ENCODE measurements at places on chromosomes 4 and X. TPM values are rescaled to one million over a fixed set of nuclear protein-coding genes. Genes with fewer than 3 reads are reported as not detected.

- DNase-seq, result no peak
Observed at GRCh38 chr4:112585977-112586736, 50.6 kb downstream of the ZGRF1 start.

DNA sequence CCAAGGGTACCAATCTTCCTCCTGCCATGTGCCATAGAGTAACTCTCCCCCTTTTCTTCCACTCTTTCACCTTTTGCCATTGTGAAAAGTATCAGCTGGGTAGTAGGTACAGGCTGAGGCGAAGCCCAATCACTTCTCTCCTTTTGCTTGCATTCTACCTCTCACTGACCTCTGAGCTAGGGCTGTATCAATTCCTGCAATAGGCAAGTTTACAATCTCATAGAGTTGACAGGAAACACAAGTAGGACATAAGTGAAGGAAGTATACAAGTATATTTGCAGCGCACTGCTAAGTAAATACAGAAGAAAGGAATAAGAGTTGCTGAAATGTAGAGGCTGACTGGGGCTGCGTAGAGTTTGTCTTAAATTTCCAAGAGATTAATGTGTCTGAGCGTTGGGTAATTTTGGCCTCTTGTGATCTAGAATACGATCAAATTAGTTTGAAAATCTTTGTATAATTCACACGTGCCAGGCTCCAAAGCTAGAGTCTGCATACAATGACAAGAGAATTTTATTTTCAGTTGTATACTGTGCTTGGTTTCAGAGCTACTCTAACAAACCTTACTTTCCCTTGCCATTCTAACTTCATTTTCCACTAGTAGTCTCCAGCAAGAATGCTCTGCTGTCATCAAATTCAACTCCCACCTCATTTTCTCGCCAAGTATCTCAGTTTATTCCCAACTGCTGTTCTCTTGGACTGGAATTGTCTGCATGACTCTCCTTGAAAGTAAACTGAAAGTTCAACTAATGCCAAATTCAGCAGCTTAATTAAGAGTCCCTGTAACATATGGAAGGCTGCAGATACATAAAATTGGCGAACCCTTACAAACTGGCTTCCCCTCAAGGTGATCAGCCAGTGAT lies 90.3 kb downstream of the ATP11C start:
- no peak for DNase-seq

GRCh38 chr4:73815145-73815544 lies 21.3 kb upstream of the CXCL6 start:
- DNase-seq, result no peak

- DNase-seq, result no peak
Observed at GRCh38 chr4:20428436-20429160, 176.9 kb downstream of the SLIT2 start.

The RIPPLY1 gene
- 2.8 TPM for polyA plus RNA-seq

- no peak for DNase-seq
Observed at GRCh38 chrX:136165406-136165805, 18.1 kb downstream of the FHL1 start.

DNA sequence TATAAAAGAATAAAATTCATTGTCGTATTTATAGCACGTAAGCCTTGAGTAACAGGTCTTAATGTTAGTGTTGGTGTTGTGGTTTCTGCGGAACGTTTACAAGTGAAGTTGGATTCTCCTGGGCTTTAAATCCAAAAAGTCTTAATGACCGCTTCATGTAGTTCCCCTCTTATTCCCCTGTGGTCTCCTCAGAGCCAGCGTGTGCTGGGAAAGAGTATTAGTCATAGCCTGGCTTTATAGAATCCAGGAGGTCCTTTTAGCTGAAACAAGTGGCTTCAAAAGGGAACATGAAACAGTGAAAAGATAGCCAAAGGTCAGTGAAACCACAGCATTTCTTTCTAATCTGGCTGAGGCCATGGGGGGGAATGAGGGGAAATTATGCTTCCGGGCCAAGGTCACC lies 79.1 kb downstream of the CLCN4 start:
- no peak for DNase-seq

DNA sequence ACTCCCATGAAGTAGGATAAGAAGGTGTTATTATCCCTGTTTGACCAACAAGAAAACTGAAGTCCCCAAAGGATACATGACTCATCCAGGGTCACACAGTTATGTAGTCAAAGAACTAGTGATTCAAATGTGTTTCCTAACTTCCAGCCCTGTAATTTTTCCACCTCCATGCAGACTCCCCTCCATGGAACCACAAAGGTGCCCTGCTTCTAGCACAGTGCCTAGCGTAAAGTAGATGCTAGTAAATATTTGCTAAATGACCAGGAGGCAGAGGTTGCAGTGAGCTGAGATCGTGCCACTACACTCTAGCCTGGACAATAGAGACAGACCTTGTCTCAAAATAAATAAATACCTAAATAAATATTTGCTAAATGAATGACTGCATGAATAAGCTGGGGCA lies 55.8 kb downstream of the FRMPD3 start:
- no peak for DNase-seq

The MAGEE1 gene
- polyA plus RNA-seq, result 5.9 TPM

- DNase-seq, result no peak
Observed at GRCh38 chrX:68874076-68874475, 45.3 kb downstream of the EFNB1 start.

GRCh38 chr4:151540728-151541388 lies 131.9 kb downstream of the FHIP1A start:
- DNase-seq, result no peak

GRCh38 chr4:6663596-6664393 lies 23.3 kb downstream of the MRFAP1 start:
- DNase-seq, result no peak

- no peak for DNase-seq
Observed at GRCh38 chrX:13271511-13271910, 48.3 kb downstream of the ATXN3L start.

- DNase-seq, result no peak
Observed at GRCh38 chr4:19987746-19988145, 264.0 kb upstream of the SLIT2 start.

- no peak for DNase-seq
Observed at GRCh38 chr4:40394236-40394635, 59.1 kb downstream of the CHRNA9 start.

DNA sequence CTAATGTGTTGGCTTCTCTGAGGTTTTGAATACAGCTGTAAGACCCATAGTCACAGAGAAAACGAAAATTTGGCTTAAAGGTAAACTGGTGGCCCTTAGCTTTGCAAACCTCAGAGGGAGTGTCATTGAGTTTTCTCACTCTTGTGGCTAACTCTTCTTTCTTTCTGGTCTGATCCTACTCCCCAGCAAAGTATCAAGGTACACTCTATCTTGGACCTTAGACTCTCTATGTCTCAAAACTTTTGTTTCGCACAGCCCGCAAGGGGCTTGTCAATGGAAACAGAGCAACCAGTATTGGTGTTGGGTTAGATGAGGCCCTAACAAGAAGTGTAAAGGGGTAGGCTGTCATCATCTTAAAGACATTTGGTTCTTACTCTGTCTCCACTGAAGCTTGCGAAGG lies 19.8 kb downstream of the APOO start:
- no peak for DNase-seq

The NHS gene
- polyA plus RNA-seq, result 27.3 TPM

DNA sequence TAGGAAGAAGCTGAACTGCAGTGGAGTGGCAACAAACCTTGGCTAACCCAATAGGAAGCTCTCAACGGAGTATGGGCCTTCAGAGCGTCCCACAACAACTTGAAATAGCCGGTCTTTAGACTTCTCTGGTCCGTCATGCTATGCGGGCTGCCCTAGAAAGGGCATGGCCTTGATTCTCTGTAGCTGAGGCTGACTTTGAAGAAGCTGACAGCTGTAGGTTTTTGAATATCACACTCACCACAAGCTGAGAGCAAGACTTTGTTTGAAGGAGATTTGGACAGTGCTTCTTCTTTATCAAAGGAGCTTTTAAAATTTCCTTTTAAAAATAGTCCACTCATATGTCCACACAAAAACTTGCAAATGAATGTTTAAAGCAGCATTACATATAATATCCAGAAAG lies 322.9 kb downstream of the CAMK2D start:
- DNase-seq, result no peak

The NPY1R gene
- 28.3 TPM for polyA plus RNA-seq

The NXF2B gene
- 1.8 TPM for polyA plus RNA-seq

The CTAG1A gene
- not detected for polyA plus RNA-seq

DNA sequence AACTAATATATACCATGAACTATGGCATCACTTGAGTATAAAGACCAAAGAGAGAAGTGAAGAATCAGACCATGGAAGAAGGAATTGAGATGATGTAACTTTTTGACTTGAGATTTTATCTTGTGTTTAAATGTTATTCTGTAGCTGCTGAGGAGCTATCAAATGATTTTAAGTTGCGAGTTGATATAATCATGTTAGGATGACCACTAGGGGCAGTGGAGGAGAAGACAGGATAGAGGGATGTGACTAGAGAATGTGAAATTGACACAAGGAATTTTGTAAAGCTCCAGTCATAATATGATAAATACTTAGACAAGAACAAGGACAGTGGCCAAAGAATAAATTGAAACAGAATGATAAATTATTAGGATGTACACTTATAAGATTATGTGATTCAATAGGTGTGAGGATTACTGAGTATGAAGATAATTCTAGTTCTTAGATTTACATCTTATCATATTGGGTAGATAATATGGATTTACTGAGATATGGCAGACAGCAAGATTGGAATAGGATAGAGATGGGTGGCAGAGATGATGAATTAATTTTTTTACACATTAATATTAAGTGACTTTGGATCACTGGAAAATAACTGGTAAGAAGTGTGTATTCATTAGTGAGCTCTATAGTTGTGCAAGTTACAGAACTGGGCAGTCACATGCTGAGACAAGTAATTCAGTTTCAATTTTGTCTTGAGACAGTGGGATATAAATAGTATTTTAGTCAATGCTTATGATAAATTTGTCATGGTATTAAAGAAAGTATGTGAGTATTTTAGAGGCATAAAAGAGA lies 816.0 kb upstream of the PCDH10 start:
- no peak for DNase-seq

DNA sequence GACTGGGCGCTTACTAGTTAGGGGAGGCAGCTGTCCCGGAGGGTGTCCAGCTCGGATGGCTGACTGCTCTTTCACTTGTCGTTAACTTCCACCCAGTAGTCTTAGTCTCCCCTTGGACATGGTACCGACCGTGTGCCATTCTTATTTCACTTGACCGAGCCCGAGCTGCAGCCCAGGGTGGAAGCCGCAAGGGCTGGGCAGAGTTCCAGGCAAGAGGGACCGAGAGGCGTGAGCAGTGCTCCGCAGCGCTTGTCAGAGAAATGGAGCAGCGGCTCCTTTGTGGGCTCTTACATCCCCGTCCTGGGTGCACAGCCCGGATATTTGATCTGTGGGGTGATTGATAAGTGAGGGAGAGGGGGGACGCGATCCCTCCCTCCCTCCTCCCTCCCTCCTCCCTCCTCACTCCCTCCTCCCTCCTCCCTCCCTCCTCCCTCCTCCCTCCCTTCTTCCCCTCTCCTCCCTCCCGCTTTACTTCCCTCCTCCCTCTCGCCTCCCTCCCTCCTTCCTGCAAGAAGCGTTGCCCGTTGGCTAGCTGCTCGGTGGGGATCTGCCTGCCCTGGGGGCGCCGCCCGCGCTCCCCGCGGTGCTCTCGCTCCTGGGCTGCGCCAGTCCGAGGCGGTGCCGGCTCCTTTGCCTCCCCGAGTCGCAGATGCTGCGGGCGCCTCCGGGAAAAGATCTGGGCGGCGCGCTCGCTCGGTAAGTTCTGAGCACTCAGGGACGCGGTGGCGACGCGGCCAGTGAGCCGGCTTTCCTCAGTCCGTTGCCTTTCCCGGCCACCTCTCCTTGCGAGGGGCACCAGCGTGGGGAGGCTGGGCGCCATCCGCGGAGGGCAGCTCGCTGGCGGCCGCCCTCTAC lies at the start of gene SLITRK2:
Gene SLITRK2, plus strand, starts transcription at position 499 of the 855 bp plus-strand sequence. CDS start 4,597 bp downstream, outside the sequence.
- no peak for DNase-seq

DNA sequence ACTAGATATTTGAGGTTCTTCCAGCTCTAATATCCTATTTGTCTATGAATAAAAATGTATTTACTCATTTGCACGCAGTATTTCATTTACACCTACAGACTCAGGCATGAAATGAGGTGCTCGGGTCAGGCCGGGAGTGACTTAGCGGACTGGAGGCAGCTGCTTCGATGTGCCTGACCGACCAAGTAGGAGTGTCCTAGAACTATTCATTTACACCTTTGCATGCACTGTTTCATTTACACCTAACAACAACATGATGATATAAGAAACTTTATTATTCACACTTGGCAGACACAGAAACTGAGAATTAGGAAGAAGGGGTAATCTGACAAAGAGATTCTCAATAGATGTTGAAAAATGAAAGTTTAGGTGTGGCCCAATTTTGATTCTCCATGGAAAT lies 28.7 kb upstream of the FAT1 start:
- DNase-seq, result no peak

The ASB12 gene
- polyA plus RNA-seq, result 0.53 TPM

DNA sequence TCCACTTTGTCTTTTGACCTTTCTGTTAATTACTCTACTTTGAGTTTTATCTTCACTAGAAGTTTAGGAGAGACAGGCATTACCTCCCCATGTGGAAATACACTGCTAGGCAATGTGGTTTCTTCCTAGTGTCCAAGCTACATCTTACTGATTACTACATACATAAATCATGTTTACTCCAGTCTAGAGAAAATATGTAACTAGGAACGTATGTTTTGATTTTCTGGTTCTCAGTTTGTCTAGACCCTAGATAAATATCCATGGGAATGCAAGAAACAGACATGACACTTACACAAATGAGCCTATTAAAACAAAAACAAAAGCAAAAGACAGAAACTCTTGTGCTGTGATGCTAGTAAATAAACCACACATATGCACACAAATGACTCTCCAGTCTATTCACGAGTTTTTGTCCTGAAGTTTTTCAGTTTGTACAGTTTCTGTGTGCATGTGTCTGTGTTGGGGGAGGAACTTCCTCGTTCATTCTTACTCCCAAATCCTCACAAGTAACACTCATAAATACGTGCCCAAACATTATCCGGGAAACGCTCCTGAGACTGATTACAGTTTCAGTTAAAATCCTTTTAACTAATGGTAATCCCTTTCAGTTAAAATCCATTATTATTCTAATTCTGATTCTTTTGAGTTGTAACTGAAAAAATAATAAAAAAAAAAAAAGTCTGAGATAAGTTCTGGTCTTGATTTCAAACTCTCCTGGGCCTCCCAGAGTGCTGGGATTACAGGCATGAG lies 283.5 kb upstream of the FTHL17 start:
- DNase-seq, result no peak

- peak; percentile 5 for DNase-seq
Observed at GRCh38 chrX:63809173-63809572, 24.2 kb upstream of the ARHGEF9 start.

The NDNF gene
- polyA plus RNA-seq, result 84.9 TPM

The CXorf65 gene
- not detected for polyA plus RNA-seq

The GDPD2 gene
- polyA plus RNA-seq, result 1.9 TPM

DNA sequence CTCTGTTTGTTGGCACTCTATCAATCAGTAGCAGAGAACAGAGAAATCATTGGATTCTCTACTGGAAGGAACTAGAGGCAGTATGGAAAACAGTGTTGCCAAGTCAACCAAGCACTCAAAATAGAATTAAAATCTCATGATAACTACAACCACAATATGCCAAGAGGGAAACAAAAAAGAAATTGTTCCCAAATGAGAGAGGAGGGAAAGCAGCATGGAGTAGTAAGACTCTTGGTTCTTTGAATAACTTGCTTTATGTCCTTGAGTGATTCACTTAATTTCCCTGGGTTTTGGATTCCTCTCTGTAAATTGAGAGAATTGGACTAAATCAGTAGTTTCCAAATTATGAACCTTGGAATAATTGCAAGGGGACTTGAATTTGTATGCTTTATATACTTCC lies 285.5 kb upstream of the ANKRD50 start:
- no peak for DNase-seq

The HSFX1 gene
- polyA plus RNA-seq, result 2.1 TPM

The IQCM gene
- not detected for polyA plus RNA-seq

The CFP gene
- 0.85 TPM for polyA plus RNA-seq

Measured in left kidney (tissue), 8 donors.